A549 treated with Hydrocortisone at 1 μM for 4 hours (cell line): ENCODE measurements at places on chromosomes 2 and 18. TPM values are rescaled to one million over a fixed set of nuclear protein-coding genes. Genes with fewer than 3 reads are reported as not detected.

Gene FOXI3
- total RNA-seq: 0.05 to 0.09 TPM (median 0.05 TPM) in 4 of 5 replicates, not detected in the other

Gene ALPP
- 9.3 to 13.2 TPM (median 12.1 TPM) in 5 replicates for total RNA-seq

Gene DNAH6
- 0.01 to 0.18 TPM (median 0.10 TPM) in 5 replicates for total RNA-seq

Gene HMSD
- total RNA-seq: 0.38 to 4.0 TPM (median 0.59 TPM) in 4 of 5 replicates, not detected in the other

Gene NPPC
- total RNA-seq: 0.21 to 0.37 TPM (median 0.28 TPM) in 4 of 5 replicates, not detected in the other
